NCI-H1930 (cell line): ENCODE measurements at places on chromosomes 5 and 9.

- DNase-seq: no peak
Observed at GRCh38 chr9:129626625-129627284, 792 bp downstream of the NTMT1 start.

GRCh38 chr9:136386018-136386417 is 12.5 kb upstream of the CARD9 start:
- DNase-seq: no peak

GRCh38 chr9:106799152-106799551 is 63.8 kb upstream of the ZNF462 start:
- DNase-seq: no peak

DNA sequence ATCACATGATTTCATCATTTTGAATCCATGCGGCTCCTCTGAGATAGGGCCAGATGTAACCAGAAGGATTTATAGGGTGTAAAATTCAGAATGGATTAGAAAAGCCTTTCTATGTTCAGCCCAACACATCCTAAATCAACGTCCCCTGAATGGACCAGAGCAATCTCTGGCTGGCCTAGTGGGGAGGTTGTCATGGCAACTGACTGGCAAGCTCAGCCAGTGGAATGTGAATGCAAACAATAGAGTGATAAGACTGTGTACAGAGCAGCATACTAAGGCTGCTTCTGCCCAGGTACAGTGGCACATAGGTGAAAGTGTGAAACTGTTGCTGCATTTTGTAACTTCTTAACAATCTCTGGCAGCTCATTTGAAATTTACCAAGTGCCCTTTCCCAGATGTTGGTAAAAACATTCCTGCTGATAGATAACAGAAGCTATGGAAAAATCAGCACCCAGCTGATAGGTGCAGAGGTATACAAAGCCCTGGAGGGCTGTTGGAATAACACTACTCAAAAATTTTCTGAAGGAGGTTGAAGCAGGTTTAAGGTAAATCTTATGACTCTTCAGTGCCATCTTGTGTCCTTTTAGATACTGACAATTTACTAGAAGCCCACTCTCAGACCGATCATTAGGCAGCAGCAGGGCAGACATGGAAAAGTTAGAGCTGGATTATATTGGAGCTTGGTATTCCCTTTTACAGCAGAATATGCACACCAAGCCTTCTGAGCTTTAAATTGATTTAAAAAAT is 267.2 kb downstream of the RAB3C start:
- DNase-seq: peak; percentile 7

GRCh38 chr5:43620944-43621505 is 18.0 kb downstream of the NNT start:
- DNase-seq: no peak

- no peak for DNase-seq
Observed at GRCh38 chr9:89116805-89117192, 61.8 kb downstream of the SHC3 start.

DNA sequence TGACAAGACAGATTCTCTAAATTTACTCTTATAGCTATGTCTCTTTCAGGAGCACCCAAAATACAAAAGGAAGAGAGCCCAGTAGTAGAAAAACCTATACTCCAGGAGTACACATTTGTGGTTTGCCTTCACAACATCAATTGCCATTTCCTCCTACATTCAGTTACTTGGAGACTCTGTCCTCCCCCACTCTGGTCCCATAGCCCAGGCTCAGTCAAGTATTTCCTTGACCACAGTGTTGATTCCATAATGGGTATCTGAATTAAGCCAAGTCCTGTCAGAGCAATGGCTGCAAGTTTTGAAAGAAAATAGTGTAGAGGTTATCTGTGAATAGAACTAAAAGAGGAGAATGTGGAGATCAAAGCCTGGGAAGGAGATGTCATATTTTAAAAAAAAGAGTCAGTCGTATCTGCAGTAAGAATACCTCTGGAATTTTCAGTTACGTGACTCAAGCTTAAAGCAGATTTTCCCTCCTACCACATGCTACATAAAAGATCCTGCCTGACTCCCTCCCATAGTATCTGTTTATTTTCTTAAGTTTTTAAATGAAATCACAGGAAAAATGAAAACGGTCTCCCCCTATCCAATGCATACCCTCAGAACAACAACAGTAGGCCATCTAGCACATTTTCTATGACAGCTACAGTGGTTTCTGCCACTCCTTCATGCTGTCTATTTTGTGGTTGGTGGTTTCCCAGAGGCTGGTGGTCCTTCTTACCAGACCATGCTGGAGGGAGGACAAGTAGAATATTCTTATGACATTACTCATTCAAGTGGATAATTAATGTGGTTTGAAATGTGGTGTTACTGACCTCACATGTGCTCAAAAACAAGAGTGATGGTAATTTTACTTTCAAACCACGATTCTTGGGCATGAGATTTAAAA is 249.7 kb upstream of the TMEM161B start:
- DNase-seq: no peak

GRCh38 chr5:163727028-163727427 is 221.6 kb downstream of the MAT2B start:
- no peak for DNase-seq

- DNase-seq: no peak
Observed at GRCh38 chr9:36461323-36461722, 61.3 kb upstream of the RNF38 start.
